ENCODE measurements at places on chromosomes 2 and 18. TPM values are rescaled to one million over a fixed set of nuclear protein-coding genes. Genes with fewer than 3 reads are reported as not detected.

- peak; percentile 72 for DNase-seq
Observed at GRCh38 chr2:196249171-196249570, 77.8 kb upstream of the STK17B start.

DNA sequence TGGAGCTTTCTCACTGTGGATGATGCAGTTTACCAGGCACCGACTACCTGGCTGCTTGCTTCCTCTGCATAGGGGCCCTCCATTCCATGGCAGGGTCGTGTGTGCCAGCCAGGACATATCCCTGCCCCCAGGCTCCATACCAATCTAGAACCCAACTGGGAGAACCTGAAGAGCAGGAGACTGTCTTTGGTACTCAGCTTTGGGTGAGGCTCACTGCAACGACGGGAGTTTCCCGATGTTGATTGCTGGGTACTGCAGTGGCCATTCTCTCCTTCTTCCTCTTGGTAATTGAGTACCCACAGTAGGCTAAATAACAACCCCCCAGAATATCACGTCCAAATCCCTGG lies 133.3 kb upstream of the SERTAD2 start:
- no peak for DNase-seq

DNA sequence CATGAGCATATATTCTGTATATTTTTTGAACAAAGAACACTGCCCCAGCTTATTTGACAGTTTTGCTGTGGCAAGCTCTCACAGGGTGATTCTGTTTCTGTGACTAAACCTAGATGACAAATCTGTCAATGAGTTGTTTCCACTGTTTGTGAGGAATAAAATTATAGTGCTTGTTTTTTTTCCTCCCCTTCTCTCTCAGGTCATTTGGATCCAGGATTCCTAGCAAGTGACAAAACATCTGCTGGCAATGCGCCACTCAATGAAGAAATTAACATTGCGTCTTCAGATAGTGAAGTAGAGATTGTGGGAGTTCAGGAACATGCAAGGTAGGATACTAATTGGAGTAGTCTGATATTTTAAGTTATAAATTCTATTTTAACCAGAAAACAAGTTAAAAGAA lies 149.3 kb downstream of the HAUS1 start:
- DNase-seq = no peak

DNA sequence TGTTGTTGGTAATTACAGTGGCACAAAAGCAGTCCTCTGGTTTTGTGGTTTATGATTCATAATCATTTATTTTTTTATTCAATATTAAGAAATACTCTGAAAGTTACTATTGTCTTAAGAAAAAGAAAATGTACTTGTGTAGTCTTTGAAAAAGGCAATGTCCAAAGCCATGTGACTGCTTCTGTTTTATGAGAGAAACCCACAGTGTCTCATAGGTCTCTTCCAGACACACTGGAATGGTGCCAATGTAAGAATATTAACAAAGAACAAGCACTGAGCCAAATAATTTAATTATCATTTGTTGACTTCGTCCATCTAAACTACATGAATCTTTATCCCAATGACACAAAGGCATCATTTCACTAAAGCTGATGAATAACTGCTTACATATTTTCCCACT lies 62.5 kb downstream of the RPRM start:
- no peak for DNase-seq

- DNase-seq = no peak
Observed at GRCh38 chr2:241991299-241991698, 121.8 kb downstream of the RTP5 start.

- DNase-seq = no peak
Observed at GRCh38 chr2:234691214-234691575, 194.3 kb upstream of the ARL4C start.

Gene MYOM1
- polyA plus RNA-seq = 0.02 TPM

DNA sequence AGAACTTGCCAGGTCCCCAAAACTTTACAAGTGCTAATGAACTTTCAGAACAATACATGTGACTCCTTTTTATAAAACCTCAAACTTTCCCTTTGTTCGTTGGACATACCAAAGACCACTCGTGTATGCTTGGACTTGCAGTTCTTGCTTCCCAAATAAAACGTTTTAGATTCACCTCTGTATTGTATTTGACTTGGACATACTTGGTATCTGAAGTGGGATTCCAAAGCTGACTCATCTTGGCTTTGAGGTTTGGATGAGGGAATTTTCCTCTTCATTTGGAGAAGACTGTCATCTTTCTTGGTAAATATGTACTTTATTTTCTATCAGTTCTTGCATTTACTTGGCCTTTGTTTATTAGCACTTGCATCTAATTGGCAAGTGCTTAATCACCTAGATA lies 8.0 kb upstream of the CYB5A start:
- no peak for DNase-seq

DNA sequence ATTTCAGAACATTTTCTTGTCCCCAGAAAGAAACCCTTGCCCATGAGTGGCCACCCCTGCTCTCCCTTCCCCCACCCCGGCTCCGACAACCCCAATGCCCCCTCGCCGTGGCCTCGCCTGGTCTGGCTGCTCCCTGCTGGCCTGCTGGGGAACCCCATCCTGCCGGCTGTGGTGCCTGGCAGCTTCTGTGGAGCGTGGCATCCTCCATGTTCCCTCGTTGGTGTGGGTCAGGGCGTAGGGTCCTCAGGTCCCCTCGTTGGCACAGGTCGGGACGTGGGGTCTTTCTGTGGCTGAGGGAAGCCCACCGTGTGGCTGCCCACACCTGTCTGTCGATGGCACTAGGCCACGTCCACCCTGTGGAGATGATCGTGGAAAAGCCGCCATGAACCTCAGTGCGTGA lies 61.9 kb downstream of the NFATC1 start:
- DNase-seq = no peak

DNA sequence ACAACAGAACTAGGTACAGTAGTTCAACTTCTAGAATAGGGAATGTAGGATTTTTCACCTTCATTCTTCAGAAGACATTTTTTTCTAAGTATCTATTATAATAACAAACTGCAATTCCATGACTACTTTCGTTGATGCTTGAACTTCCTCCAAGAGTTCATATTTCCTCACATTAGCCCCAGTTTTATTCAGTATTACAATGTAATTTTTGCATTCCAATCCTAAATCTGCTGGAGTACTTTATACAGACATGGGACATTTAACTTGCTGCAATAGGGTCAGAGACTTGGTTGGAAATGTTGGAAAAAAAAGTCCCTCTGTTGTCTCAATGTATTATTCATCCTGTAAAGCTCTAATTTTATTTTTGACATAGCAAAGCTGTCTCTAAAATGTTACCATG lies 19.6 kb upstream of the FTCDNL1 start:
- no peak for DNase-seq

Gene PPP1R1C
- 0.41 TPM for polyA plus RNA-seq

- DNase-seq = no peak
Observed at GRCh38 chr2:9137379-9138150, 69.0 kb upstream of the ASAP2 start.

- DNase-seq = no peak
Observed at GRCh38 chr18:8412117-8412516, 197.1 kb upstream of the RAB12 start.

Gene SEPTIN2
- 788 TPM for polyA plus RNA-seq

Gene PLGLB1
- polyA plus RNA-seq = 0.56 TPM

GRCh38 chr2:84283506-84283905 lies 175.6 kb downstream of the SUCLG1 start:
- DNase-seq = no peak

DNA sequence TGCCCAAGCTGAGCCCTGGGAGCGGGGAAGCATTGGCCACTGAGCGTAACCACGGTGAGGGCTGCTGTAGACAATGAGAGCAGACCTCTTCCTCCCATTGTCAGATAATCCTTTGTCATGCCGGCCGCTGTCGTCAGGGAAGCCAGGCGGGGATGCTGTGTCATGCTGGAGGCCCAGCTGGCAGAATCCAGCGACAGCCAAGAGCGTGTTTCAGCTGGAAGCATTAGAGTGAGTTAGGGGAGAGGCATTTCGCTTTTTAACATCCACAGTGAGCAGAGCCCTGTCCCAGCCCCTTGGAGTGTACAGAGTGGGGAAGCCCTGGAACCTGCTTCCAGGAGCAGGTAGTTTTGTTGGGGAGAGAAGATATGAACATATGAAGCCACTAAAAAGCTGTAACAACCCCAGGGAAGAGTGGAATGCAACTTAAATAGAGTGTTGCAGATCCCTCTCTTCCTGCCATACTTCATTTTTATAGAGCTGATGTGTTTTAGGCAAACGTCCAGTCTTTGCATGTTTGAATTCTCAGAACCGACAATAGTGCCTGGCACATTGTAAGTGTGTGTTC lies 7.0 kb downstream of the CTIF start:
- DNase-seq = no peak

Gene RAB11FIP5
- 37.5 TPM for polyA plus RNA-seq

Gene SCN7A
- polyA plus RNA-seq = 7.0 TPM

Gene RFTN2
- polyA plus RNA-seq = 5.2 TPM

- DNase-seq = no peak
Observed at GRCh38 chr2:48081317-48081628, 175.0 kb upstream of the FBXO11 start.

GRCh38 chr2:104462731-104463130 lies 391.2 kb upstream of the POU3F3 start:
- no peak for DNase-seq

GRCh38 chr2:192438239-192438638 lies 243.5 kb upstream of the TMEFF2 start:
- DNase-seq = no peak

- no peak for DNase-seq
Observed at GRCh38 chr2:2704428-2705090, 373.5 kb upstream of the MYT1L start.

Gene ANKRD62
- not detected for polyA plus RNA-seq

DNA sequence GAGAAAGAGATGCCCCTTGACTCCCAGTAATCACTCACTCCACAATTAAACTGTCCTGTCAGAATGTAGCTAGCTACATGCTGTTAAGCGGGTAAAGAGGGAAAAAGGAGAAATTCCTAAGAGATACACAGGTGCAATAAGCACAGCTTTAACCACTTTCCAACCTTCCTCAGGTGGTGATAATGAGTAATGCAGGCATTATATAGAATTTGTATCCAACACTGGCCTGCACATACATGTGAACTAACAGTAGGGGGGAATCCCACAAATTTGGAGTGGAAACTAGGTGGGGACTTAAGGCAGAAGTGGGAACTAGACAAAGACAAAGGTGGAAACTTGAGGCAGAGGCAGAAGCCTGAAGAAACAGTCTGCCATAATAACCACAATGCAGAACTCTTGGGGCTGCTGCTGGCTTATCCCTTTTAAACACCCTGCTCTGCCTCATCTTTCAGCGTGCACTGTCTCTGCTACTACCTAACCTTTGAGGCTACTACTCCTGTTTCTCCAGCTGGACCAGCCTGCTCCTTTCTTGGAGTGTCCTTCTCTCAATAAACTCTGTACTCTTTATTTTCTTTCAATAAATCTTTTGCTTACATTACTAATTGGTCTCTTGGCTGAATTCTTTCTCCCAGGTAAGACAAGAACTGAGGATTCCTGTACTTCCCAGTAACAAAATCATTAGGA lies 259.7 kb downstream of the PDE11A start:
- DNase-seq = no peak

DNA sequence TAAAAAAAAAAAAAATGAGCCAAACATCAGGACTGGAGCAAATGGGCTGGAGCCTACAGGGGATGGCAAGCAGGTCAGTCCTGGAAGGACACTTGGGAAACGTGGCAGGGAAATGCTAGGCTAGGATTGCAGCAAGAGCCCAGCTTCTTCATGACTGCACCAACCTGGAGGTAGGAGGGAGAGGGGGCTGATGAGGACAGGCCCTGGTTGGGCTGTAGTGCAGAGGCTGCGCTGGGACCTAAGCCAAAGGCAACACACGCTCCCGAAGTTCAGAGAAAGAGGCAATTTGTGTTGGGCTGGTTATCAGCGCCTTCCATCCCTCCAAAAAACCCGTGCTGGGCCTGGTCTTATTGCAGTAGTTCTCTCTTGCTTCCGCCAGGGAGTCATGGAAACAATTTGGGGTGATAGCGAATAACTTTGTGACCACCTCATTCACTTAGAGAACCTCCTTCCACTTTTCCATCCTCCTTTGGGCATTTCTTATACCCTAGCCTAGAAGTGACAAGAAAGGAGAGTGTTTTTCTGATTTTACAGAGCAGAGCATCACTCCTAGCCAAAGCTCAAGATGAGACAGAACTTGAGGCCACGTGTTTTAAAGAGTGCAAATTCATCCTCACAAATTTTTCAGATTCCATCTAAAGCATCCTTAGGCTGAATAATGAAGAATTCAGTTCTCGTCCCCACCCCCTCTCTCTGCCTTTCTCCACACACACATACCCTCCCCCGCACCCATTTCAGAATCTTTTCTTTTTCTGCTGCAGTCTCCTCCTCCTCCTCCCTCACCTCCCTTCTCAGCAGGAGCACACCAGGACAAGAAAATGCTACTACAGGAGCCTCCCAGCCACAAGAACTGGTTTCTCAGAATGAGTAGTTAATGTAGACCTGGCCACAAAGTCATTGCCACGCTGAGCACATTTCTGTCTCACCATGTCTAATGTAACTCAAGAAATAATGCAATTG lies 82.5 kb upstream of the STPG4 start:
- DNase-seq = no peak

DNA sequence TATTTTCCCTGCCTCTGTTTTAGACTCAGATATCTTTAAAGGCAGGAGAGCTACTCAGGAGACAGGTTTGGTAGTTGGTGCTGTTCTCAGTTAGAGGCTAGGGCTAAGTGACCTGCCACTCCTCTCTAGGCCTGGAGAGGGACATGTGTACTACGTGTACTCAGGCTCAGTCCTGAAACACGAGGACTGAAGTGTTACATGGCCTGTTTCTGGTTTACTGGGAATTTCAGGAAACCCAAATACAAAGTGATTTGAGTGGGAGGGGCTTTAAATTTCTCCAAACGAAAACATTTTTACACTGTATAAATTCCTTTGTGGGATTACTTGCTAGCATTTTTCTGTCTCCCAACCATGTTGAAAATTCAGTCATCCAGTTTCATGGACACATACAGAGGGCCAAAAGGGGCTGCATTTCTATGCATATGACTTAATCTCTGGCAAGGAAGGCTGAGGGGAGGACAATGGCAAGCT lies 343.3 kb downstream of the CYP26B1 start:
- no peak for DNase-seq

GRCh38 chr2:142422041-142422440 lies 291.2 kb upstream of the LRP1B start:
- no peak for DNase-seq

Gene THSD7B
- polyA plus RNA-seq = not detected

DNA sequence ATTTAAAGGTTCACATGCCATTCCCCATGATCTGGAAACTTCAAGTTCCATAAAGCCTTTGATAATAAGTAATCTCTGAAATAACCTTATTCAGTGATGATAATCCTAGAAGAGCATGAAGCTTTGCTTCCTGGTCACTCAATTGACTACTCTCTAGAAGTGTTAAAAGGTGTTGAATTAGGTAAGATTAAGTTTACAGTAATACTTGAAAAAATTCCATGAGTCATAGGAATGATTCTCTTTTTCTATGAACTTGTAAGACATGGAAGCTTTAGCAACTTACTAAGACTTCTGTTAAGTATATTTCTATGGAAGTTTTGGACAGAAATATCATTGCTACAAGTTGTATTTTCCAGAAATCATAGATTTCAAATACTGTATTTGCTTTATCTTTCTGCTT lies 100.6 kb downstream of the MYO1B start:
- no peak for DNase-seq
